Upper lobe of right lung (tissue), 1 donor: ENCODE measurements at places on chromosomes 1 and 21.

DNA sequence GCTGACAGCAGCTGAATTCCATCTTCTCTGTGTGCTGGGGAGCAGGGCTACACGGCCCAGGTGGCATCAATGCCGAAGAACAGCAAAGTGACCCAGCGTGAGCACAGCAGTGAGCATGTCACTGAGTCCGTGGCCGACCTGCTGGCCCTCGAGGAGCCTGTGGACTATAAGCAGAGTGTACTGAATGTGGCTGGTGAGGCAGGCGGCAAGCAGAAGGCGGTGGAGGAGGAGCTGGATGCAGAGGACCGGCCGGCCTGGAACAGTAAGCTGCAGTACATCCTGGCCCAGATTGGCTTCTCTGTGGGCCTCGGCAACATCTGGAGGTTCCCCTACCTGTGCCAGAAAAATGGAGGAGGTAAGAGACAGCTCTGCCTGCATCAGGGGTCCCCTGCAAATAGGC lies 16.6 kb downstream of the SLC6A17 start:
- DNase-seq, result no peak
- no peaks in the 10 kb centered on the region for H3K36me3 ChIP-seq
- no peak overlapping the region for H3K27ac ChIP-seq
- peaks cover 1% of the 10 kb centered on the region for H3K27me3 ChIP-seq

GRCh38 chr1:181117648-181118449 lies 29.3 kb downstream of the IER5 start:
- H3K27ac ChIP-seq, result peak overlapping the region; percentile 72
- peaks cover 35% of the 10 kb centered on the region for H3K4me1 ChIP-seq
- H3K27me3 ChIP-seq, result no peaks in the 10 kb centered on the region
- no peak overlapping the region for H3K4me3 ChIP-seq

DNA sequence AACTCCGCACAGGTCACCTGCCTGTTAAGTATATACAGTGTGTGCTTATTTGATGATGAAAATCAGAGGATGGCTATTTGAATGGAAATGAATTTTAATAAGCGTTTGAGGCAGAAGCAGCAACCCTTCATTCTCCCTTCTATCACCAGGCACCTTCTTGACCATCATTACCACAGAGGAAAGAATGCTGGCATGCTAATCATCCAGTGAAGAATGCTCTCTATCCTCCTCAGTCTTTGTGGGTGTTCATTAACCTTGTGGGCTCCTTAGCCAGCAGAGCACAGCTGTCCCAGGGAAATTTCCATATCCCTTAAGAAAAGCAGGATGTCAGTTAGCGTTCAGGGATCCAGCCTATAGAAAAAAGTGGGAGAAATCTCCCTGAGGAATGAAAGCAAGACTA lies 428.0 kb upstream of the CAMK1G start:
- peaks cover 3% of the 10 kb centered on the region for H3K4me1 ChIP-seq
- H3K27me3 ChIP-seq, result no peaks in the 10 kb centered on the region
- H3K27ac ChIP-seq, result no peak overlapping the region
- no peak for DNase-seq

DNA sequence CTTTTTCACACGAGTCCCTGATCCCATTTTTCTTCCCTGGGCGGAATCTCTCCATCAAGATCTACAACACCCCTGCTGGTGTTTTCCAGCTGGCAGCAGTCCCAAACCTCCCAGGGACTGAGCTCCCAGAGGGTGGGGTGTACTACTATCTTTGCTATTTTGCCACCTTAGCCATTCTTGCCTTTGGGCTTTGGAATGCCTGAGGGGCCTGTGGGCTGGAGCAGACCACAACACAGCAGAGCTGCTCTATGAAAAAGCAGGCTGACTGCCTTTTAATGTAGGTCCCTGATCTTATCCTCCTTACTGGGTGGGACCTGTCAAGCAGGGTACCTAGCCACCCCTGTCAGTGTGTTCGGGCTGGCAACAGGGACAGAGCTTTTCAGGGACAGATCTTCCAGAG lies 91.9 kb downstream of the KCNT2 start:
- H3K4me1 ChIP-seq, result no peaks in the 10 kb centered on the region
- H3K4me3 ChIP-seq, result no peak overlapping the region
- no peaks in the 10 kb centered on the region for H3K27me3 ChIP-seq
- H3K27ac ChIP-seq, result no peak overlapping the region
- no peaks in the 10 kb centered on the region for H3K36me3 ChIP-seq

DNA sequence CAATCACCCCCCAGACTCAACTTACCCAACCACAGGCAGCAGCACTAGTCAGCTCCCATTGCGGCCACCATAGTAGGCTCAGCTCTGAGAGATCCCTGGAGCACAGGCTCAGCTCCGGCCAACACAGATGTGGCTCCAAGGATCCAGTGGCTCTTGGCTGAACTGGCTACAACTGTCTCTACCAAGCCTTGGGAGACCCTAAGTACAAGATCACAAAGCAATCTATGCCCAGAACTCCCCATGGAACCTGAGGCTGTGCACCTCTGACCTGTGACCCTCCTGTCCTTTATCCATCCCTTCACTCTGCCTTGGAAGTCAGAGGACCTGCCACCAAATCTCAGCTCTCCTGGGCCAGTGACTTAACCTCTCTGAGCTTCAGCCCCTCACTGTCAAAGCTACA lies 61.8 kb upstream of the GJB5 start:
- H3K27me3 ChIP-seq, result no peaks in the 10 kb centered on the region
- no peaks in the 10 kb centered on the region for H3K4me1 ChIP-seq
- no peak overlapping the region for H3K27ac ChIP-seq

GRCh38 chr1:27660300-27660835 lies 11.6 kb downstream of the IFI6 start:
- no peaks in the 10 kb centered on the region for H3K27me3 ChIP-seq
- peaks cover 2% of the 10 kb centered on the region for H3K36me3 ChIP-seq
- DNase-seq, result no peak

- no peak overlapping the region for H3K4me3 ChIP-seq
- peaks cover 2% of the 10 kb centered on the region for H3K4me1 ChIP-seq
- H3K27me3 ChIP-seq, result no peaks in the 10 kb centered on the region
Measured at GRCh38 chr1:53299233-53299632, 28.6 kb downstream of the LRP8 start.

DNA sequence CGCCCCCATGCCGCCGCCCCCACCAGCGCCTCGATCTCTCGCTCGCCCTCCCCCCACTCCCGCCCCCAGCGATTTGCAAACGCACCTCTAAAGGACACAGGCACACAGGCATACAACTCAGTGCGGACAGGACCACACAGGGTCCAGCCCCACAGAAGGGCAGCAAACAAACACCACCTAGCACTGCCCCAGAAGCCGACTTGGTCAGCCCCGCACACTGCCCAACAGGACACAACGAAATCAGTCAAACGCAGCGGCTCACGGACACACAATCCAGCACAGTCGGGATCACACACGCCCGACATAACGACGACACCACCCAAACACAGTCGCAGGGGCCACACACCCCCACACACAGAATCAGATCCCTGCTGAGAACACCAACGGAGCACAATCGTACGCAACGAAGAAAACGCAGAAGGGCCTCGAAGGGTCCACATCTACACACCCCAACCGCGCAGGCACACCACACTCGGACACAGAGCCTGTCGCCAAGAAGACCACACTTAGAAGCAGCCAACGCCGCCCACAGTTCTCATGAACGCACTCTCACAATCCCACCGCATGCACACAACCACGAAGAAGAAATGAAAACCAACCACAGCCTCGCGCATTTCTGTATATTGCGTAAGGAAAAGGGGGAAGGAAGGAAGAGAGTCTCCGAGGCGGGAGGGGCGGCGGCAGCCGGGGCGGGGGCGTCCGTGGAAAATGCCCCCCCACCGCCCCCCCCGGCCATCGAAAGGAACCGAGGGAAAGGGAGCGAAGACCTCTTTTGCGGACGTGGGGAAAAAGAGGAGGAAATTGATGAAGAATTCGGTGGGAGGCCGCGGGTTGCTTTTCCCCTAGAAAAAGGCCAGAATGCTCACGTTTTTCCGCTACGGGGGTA lies 481 bp downstream of the TAL1 start:
- H3K27ac ChIP-seq, result peak overlapping the region; percentile 78
- H3K4me1 ChIP-seq, result peaks cover 19% of the 10 kb centered on the region
- H3K4me3 ChIP-seq, result peak overlapping the region; percentile 41
- H3K36me3 ChIP-seq, result no peaks in the 10 kb centered on the region
- H3K27me3 ChIP-seq, result peaks cover 82% of the 10 kb centered on the region

GRCh38 chr1:116457946-116458604 lies 85.0 kb downstream of the ATP1A1 start:
- no peaks in the 10 kb centered on the region for H3K27me3 ChIP-seq
- no peak for DNase-seq
- no peak overlapping the region for H3K27ac ChIP-seq
- no peaks in the 10 kb centered on the region for H3K36me3 ChIP-seq
